Sigmoid colon (tissue), 7 donors: ENCODE measurements at places on chromosomes 16 and 17. TPM values are rescaled to one million over a fixed set of nuclear protein-coding genes. Genes with fewer than 3 reads are reported as not detected.

GRCh38 chr16:89890200-89890599 lies 16.8 kb downstream of the TCF25 start:
- no peak overlapping the region for H3K27ac ChIP-seq
- H3K36me3 ChIP-seq: peaks cover 89% of the 10 kb centered on the region
- no peak overlapping the region for H3K4me3 ChIP-seq
- DNase-seq: no peak
- H3K27me3 ChIP-seq: no peaks in the 10 kb centered on the region

DNA sequence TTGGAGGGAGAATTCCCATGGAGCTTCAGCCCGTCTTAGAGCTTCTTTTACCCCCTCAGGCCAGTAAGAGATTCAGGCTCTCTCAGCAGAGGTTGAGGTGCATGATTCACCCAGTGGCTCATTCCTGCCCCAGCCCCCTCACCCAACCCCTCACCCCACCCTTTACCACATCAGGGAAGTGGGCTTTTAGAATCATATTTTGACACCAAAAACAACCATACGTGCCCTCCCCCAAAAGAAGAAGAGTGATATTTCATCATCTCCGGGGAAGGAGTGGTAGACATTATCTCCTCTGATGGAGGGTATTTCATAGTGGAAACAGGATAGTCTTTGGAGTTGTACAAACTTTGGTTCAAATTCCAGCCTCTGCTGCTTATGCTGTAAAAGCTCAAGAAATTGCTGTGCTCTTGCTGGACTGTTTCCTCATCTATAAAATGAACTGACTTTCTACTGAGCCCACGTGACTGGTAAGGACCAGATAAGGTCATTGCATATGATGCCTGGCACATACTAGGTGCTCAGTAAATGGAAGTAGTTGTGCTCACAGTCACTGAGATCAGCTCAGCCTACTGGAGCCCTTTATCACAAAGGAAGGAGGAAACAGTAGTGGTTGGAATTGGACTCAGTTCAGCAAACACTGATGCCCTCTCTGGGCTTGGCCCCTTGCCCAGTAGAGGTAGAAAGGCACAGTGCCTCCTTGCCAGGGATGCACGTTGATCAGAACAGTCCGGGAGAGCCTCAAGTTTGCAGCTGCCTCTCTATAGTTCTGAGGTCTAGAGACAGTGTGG lies 18.3 kb upstream of the CCL5 start:
- H3K4me1 ChIP-seq: no peaks in the 10 kb centered on the region
- H3K36me3 ChIP-seq: no peaks in the 10 kb centered on the region
- no peak overlapping the region for H3K27ac ChIP-seq
- H3K4me3 ChIP-seq: no peak overlapping the region
- DNase-seq: no peak
- no peaks in the 10 kb centered on the region for H3K27me3 ChIP-seq

DNA sequence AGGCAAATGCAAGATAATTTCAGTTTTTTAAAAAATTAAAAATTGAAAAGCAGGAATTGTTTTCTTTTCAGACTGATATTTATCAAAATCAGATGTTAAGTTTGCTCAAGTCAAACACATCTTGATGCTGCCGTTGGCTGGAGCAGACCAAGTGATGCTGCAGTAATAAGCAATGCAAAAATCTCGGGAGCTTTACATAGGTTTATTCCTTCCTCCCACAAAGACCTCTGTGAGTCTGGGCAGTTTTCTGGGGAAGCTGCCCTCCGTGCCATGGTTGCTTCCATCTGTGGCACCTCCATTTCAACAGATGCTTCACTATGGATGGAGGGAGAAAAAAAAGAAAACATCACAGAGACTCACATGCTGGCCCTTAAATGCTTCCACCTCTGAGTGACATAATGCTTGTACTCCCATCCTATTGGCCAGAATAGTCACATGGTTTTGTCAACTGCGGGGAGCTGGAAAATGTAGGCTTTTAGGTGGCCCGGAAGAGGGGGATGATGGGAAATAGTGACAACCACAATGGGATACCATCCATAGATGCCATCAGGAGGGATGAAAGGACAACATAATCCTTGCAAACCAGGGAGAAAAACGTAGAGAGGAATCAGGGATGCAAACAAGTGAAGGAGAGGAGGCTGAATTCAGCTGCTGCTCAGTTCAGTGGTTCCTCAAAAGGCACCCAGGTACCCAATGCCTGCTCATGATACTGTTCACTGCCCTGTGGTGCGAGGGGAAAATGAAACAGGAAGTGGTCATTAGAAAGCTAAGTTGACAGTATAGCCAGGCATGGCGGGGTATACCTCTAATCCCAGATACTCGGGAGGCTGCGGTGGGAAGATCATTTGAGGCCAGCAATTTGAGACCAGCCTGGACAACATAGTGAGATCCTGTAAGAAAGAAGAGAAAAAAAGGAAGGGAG lies 13.5 kb upstream of the ERCC4 start:
- H3K36me3 ChIP-seq: no peaks in the 10 kb centered on the region
- DNase-seq: no peak
- H3K27me3 ChIP-seq: no peaks in the 10 kb centered on the region
- no peak overlapping the region for H3K4me3 ChIP-seq
- H3K27ac ChIP-seq: no peak overlapping the region

RSPRY1 gene
- total RNA-seq: 30.6 TPM

GRCh38 chr17:43014020-43014648 lies 7.5 kb downstream of the IFI35 start:
- DNase-seq: peak; percentile 68
- peaks cover 26% of the 10 kb centered on the region for H3K36me3 ChIP-seq
- H3K4me3 ChIP-seq: no peak overlapping the region
- H3K27ac ChIP-seq: peak overlapping the region; percentile 33
- H3K4me1 ChIP-seq: peaks cover 27% of the 10 kb centered on the region

- no peak overlapping the region for H3K27ac ChIP-seq
- H3K4me3 ChIP-seq: no peak overlapping the region
- no peaks in the 10 kb centered on the region for H3K4me1 ChIP-seq
- no peak for DNase-seq
Observed at GRCh38 chr16:18932243-18932987, 6.2 kb upstream of the SMG1 start.

SOX15 gene
- 15.3 TPM for total RNA-seq

GRCh38 chr17:69608808-69609472 lies 194.4 kb downstream of the MAP2K6 start:
- no peak overlapping the region for H3K4me3 ChIP-seq
- no peaks in the 10 kb centered on the region for H3K27me3 ChIP-seq
- peaks cover 44% of the 10 kb centered on the region for H3K4me1 ChIP-seq
- H3K27ac ChIP-seq: no peak overlapping the region
- DNase-seq: no peak
- H3K36me3 ChIP-seq: no peaks in the 10 kb centered on the region

GRCh38 chr17:66947311-66947710 lies 17.2 kb upstream of the CACNG4 start:
- no peak for DNase-seq
- no peaks in the 10 kb centered on the region for H3K27me3 ChIP-seq
- H3K36me3 ChIP-seq: no peaks in the 10 kb centered on the region
- H3K27ac ChIP-seq: no peak overlapping the region
- no peaks in the 10 kb centered on the region for H3K4me1 ChIP-seq

GRCh38 chr16:57384248-57385070 lies 12.2 kb downstream of the CX3CL1 start:
- H3K36me3 ChIP-seq: no peaks in the 10 kb centered on the region
- no peaks in the 10 kb centered on the region for H3K4me1 ChIP-seq
- no peak for DNase-seq
- H3K27ac ChIP-seq: peak overlapping the region; percentile 36
- H3K4me3 ChIP-seq: no peak overlapping the region

- no peak overlapping the region for H3K27ac ChIP-seq
- no peaks in the 10 kb centered on the region for H3K36me3 ChIP-seq
- H3K4me3 ChIP-seq: no peak overlapping the region
- no peak for DNase-seq
Observed at GRCh38 chr17:56635641-56636040, 42.1 kb downstream of the NOG start.

- DNase-seq: no peak
- H3K36me3 ChIP-seq: no peaks in the 10 kb centered on the region
Observed at GRCh38 chr17:42901535-42902229, 1.1 kb downstream of the G6PC1 start.

NPIPA5 gene
- 24.3 TPM for total RNA-seq

DNA sequence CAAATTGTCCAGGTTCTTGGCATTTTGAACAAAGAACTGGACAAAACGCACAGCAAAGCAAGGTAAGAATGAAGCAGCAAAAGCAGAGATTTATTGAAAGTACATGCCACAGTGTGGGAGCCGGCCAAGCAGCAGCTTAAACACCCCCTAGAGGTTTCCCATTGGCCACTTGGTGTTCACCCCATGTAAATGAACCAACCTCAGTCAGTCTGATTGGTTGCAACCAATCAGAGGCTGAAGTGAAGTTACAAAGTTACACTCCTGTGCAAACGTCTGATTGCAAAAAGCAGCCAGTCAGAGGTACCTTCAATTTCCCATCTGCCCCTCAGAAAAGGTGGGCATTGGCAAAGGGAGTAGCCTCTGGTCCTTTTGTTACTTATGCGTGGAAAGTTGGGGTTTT lies 8.8 kb upstream of the ZNF263 start:
- H3K27me3 ChIP-seq: no peaks in the 10 kb centered on the region
- no peak overlapping the region for H3K27ac ChIP-seq
- H3K4me3 ChIP-seq: no peak overlapping the region
- H3K36me3 ChIP-seq: no peaks in the 10 kb centered on the region
- no peak for DNase-seq

DNA sequence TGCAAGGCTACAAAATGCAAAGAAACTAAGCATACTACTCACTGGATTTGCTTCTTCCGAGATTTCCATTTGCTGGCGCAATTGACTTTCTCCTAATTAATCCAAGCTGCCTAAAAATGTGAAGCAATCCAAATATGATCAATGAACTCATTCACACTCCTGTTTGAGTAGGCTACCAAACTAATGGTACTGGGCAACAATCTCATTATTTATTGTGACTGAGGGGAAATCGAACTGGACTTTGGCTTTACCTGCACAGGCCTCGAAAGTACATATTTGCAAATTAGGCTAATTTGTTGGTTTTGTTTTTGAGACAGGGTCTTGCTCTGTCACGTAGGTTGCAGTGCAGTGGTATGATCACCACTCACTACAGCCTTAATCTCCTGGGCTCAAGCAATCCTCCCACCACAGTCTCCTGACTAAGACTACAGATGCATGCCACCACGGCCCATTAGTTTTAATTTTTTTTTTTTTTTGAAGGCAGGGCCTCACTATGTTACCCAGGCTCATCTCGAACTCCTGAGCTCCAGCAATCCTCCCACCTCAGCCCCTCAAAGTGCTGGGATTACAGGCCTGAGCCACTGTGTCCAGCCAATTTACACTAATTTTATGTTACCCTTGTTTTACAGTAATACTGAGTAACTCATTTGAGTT lies 2.6 kb downstream of the ERI2 start:
- peaks cover 16% of the 10 kb centered on the region for H3K4me1 ChIP-seq
- H3K27ac ChIP-seq: no peak overlapping the region
- H3K27me3 ChIP-seq: no peaks in the 10 kb centered on the region
- H3K4me3 ChIP-seq: no peak overlapping the region

DNA sequence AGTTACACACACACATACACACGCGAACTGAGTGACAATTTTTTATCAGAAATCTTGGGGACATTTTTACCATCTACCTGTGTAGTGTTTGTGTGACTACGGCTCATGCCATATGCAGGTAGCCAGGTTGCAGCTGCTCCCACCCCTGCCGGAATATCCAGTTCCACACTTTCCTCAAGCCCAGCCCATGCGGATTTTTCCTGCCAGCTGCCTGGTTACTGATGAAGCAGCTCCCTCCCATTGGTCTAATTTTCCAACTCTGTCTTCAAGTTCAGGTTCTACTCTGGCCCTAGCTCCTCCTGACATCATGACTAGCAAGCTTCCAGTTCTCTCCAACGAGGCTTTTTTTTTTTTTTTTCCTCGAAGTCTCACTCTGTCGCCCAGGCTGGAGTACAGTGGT lies 4.8 kb downstream of the GSG1L2 start:
- DNase-seq: no peak
- H3K4me3 ChIP-seq: no peak overlapping the region
- no peaks in the 10 kb centered on the region for H3K4me1 ChIP-seq
- no peak overlapping the region for H3K27ac ChIP-seq
- no peaks in the 10 kb centered on the region for H3K36me3 ChIP-seq

GRCh38 chr16:2953706-2954627 lies 10.1 kb upstream of the KREMEN2 start:
- no peak for DNase-seq
- H3K4me1 ChIP-seq: no peaks in the 10 kb centered on the region
- H3K27ac ChIP-seq: no peak overlapping the region
- H3K36me3 ChIP-seq: peaks cover 13% of the 10 kb centered on the region
- H3K27me3 ChIP-seq: no peaks in the 10 kb centered on the region
- no peak overlapping the region for H3K4me3 ChIP-seq

- no peak for DNase-seq
- no peaks in the 10 kb centered on the region for H3K4me1 ChIP-seq
- no peak overlapping the region for H3K4me3 ChIP-seq
- H3K27ac ChIP-seq: peak overlapping the region; percentile 96
- peaks cover 41% of the 10 kb centered on the region for H3K36me3 ChIP-seq
Observed at GRCh38 chr16:15835136-15835878, 21.5 kb downstream of the MYH11 start.

SYCE1L gene
- 0.71 TPM for total RNA-seq

DNA sequence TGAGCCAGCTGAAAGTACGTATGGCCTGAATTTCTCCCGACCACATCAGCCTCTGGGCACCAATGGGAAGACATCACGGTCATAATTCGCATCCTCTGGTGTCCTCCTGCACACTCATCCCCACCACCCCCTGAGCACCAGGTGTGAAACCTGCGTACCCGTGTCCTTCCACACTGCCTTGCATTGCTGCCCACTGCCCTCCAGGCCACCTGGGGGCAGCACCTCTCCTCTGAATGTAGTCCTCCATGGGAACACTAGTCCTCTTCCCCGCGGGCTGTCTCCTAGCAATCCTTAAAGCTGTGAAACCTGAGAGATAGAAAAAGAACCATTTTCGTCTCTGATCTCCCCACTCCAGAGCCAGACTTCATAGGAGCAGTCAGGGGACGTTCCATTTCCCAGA lies 125.5 kb downstream of the ZNF18 start:
- no peak overlapping the region for H3K4me3 ChIP-seq
- DNase-seq: no peak
- H3K4me1 ChIP-seq: no peaks in the 10 kb centered on the region
- no peaks in the 10 kb centered on the region for H3K27me3 ChIP-seq
- H3K27ac ChIP-seq: no peak overlapping the region

GRCh38 chr17:44601539-44601938 lies 44.3 kb downstream of the FZD2 start:
- DNase-seq: no peak
- no peak overlapping the region for H3K27ac ChIP-seq
- no peaks in the 10 kb centered on the region for H3K27me3 ChIP-seq
- H3K4me1 ChIP-seq: no peaks in the 10 kb centered on the region
- H3K36me3 ChIP-seq: no peaks in the 10 kb centered on the region

SOST gene
- total RNA-seq: not detected

IRF8 gene
- 9.2 TPM for total RNA-seq

DNA sequence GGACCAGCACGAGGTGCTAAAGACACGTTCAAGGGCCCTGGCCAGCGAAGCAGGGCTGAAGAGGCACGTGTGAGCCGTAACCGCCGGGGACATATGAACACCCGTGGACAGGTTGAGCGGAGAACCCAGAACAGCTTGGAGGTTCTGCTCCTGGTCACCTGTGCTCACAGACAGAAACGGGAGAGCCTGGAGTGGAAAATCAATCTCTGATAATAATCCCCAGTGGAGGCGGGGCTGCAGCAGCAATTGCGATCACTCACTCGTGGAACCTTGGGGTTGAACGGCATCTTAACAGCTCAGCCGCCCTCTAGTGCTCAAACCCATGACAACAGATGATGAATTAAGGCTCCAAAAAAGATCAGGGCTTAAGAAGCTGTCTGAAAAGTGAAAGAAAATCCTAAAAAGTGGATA lies 25.6 kb downstream of the WIPI1 start:
- H3K27ac ChIP-seq: no peak overlapping the region
- H3K4me3 ChIP-seq: no peak overlapping the region
- no peaks in the 10 kb centered on the region for H3K27me3 ChIP-seq
- DNase-seq: no peak
- peaks cover 94% of the 10 kb centered on the region for H3K36me3 ChIP-seq
